ENCODE measurements at places on chromosomes 2 and 18.

DNA sequence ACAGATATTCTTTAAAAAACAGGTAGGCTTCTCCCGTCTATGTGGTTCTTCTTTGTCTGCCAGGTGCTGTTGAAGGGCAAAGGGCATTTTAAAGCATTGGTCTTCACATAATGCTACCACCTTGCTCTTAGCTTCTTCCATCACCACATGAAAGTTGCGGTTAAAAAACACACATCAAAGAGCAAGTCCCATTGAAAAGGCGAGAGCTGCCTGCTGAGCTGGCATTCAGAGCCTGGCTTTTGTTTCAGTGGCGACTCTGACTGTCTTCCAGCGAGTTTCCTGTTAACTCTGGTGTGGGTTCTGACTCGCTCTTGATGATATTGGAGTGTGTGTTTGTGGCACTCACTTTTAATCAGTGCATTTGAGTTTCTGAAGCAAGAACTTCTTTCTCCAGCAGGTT lies 624.9 kb upstream of the FANCL start:
- DNase-seq = no peak

DNA sequence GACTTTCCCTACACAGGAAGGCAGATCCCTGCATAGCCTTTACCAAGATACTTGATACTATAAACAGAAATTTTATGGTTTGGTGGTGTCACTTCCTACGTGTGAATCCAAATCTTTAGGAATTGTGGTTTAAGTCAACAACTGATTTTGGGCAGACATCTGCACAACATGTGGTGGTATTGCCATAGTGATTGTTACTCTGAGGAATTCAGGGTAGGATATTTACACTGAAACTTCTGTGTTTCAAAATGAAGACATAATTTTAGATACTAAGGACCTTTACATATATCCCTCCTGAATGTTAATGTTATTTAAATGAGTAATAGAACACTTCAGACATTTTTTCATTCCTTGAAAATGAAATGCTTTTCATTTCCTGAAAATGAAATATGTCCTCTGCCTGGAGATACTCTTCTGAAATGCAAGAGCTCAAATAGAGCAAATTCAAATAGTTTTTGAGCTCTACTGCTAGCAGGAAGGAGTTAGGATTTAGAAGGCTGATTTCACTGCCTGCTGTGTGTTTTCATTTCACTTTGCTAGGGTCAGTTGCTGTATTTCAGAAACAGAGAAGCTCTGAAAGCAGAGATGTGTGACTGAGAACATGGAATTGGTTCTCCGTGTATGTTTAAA lies 77.2 kb downstream of the MDH1 start:
- no peak for DNase-seq

- no peak for DNase-seq
Measured at GRCh38 chr2:30159766-30160165, 13.0 kb downstream of the YPEL5 start.

- DNase-seq = no peak
Measured at GRCh38 chr18:47912794-47913585, 17.5 kb downstream of the SMAD2 start.

GRCh38 chr2:131037398-131038257 lies 55.6 kb downstream of the FAM168B start:
- no peak for DNase-seq

DNA sequence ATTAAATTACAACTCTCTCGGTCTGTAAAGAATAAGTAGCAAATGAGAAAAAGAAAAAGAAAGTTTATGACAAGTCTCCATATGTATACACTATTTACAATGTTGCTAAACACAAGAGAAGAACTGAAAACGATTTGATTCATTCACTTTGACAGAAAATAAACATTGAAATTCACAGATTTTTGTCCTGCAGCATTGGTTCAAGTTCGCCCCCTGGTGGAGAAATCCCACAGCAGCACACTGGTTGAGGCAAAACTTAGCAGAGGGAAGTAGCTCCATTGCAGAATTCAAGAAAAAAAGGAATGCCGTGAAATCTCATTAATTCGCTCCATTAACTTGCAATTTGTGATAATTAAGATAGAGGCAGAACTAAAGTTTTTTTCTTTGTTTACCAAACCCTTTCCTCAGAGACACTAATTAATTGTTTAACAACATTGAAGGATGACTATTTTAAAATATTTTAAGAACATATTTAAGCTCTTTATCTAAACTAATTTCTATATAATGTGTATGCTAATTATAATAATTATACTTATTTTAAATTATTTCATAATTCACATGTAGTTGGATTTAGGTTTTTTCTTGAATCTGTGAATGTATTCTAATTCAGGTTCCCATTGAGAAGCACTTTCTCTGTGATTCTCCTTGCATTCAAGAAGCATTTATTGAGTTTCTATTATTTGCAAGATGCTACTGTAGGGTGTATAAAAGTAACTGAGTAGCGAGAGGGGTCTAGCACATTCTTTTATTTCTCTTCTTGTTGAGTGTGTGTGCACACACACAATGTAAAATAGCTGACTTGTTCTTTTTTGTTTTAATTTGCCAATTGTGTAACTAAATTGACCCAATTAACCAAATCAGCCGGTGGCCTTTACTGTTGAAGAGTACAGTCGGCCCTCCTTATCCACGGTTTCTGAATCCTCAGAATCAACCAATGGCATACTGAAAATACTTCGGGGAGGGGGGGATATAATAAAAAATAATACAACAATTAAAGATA lies 74.1 kb downstream of the COL4A3 start:
- peak; percentile 44 for DNase-seq

GRCh38 chr2:218298314-218298875 lies 6.1 kb upstream of the TMBIM1 start:
- peak; percentile 70 for DNase-seq

GRCh38 chr2:145910416-145910815 lies 1390.5 kb upstream of the ZEB2 start:
- no peak for DNase-seq

DNA sequence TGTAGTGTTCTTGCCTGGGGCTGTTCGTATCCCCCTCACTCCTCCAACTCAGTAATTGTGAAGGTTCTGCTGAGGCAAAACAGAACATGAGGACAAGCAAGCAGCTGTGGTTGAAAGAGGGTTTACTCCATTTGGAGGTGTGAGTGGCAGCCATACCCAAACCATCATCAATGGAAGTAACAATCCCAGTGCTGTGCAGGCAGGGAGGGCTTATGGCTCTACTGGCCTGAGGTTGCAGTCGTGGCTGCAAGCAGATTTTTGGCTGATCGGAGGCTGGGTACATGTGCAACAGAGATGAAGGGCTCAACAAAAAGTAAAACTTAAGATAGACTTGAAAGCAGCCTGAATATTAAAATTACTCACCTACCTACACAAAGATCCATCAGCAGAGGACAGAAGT lies 13.2 kb downstream of the SRSF7 start:
- no peak for DNase-seq

DNA sequence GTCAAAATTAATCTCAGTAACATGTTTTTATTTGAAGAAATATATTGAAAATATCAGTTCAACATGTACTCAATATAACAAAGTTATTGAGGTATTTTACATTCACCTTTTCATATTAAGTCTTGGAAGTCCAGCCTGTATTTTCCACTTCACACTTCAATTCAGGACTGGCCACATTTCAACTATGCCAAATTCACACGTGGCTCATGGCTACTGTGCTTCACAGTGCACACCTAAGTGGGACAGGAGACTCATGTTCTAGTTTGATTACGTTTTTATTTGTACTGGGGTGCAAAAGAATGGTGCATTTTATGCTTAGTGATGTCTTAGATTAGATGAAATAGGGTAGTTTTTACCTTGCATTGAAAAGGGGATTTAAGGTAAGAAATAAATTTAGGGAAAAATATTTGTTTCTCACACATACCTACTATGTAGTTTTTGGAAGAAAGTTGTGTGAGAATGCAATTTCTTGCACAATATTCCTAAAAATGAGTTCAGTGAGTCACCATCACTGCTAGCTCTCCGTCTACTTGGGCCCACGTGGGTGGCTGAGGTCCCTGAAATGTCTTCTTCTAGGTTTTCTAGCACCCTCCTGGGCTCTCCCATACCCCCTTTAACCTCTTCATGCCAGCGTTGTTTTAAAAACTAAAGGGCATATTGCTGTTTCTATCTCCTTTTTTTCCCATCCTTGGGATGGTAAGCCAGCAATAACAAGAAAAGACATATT lies 87.0 kb downstream of the ST6GAL2 start:
- DNase-seq = no peak

Measured in putamen (tissue), 1 donor.